Stimulated activated CD8-positive, alpha-beta memory T cell treated with anti-CD3 and anti-CD28 coated beads, Interleukin-2, amount 100 ng/mL, for 1 hour (primary cell): ENCODE measurements at places on chromosomes 1 and 21.

GRCh38 chr1:17441265-17441992 lies 2.0 kb upstream of the RCC2 start:
- DNase-seq: no peak

GRCh38 chr1:153509729-153510354 lies 25.9 kb downstream of the S100A6 start:
- DNase-seq: no peak

DNA sequence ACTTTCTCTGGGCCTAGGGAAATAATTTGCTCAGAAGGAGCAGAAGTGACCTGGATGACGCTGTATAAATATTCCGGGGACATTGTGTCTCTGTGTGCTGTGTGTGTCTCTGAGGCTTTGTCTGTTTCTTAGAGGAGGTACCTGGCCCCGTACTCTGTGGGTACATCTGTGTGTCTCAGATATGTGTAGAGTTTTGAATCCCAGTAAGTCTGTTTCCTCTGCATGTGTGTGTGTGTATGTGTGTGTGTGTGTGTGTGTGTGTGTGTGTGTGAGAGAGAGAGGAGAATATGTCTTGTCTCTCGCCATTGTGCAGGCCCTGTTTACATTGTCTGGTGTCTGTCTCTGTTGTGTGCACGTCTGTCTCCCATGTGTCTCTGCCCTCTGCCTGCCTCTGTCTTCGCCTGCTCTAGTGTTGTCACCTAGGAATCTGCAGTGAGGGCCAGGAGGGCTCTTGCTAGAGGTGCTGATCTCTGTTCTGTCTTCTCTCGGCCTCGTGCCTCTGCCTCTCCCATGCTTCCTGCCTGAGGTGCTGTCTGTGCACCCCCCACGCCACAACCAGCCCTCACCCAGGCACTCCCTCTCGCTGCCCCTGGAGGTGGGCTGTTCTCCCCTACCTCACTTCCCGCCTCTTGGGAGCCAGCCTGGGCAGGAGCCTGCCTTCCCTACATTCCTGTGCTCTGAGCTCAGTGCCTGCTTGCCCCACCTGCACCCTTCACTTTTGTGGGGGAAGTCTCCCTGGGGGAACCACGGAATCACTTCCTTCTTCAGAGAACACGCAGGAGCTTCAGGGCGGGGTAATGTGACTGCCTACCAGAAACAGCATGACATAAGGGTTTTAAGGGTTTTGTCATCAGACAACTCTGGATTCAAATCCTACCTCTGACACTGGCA lies 5.9 kb downstream of the MAP7D1 start:
- DNase-seq: no peak

DNA sequence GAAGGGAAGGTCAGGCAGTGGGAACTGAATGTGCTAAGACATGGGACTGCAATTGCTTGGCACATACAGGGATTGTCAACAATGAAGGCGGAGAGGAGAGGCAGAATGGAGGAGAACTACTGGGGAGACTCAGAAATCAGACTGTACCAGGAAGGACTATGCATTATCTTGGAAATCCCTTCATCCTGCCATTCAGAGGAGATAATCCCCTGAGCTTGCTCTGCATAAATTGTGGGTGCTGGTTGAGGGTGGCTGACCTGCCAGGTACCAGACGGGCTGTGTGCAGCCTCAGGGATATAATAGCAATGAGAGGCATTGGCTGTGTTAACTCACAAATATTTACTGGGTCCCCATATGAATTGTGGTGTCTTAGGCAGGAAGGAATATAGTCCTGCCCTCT lies 5.0 kb upstream of the TRABD2B start:
- DNase-seq: no peak
